ENCODE measurements at places on chromosomes 2 and 18. TPM values are rescaled to one million over a fixed set of nuclear protein-coding genes. Genes with fewer than 3 reads are reported as not detected.

Gene COL4A3
- not detected for total RNA-seq

- no peaks in the 10 kb centered on the region for H3K36me3 ChIP-seq
- no peak for DNase-seq
- no peak overlapping the region for H3K27ac ChIP-seq
Measured at GRCh38 chr2:232893834-232894233, 23.8 kb downstream of the SNORC start.

DNA sequence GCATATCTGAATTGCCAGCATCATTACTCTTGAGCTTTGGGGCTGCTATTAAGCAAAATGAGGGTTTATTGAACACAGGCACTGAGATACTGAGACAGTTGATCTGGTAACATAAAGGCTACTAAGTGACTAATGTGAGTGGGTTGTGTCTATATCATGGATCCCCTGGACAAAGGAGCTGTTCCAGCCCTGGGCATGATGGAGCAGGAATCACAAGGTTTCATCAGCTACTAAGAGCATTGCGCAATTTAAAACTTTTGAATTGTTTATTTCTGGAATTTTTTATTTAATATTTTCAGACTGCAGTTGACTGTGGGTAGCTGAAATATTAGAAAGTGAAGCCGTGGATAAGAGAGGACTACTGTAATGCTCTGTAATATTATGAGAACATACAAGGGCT lies 73.5 kb downstream of the MGAT5 start:
- H3K27ac ChIP-seq, result no peak overlapping the region
- H3K36me3 ChIP-seq, result peaks cover 30% of the 10 kb centered on the region
- no peaks in the 10 kb centered on the region for H3K27me3 ChIP-seq
- peaks cover 37% of the 10 kb centered on the region for H3K4me1 ChIP-seq
- no peak overlapping the region for H3K4me3 ChIP-seq

- no peaks in the 10 kb centered on the region for H3K27me3 ChIP-seq
- no peak overlapping the region for H3K27ac ChIP-seq
- H3K36me3 ChIP-seq, result no peaks in the 10 kb centered on the region
- DNase-seq, result no peak
- H3K4me3 ChIP-seq, result no peak overlapping the region
Measured at GRCh38 chr2:77310416-77310815, 211.8 kb downstream of the LRRTM4 start.

DNA sequence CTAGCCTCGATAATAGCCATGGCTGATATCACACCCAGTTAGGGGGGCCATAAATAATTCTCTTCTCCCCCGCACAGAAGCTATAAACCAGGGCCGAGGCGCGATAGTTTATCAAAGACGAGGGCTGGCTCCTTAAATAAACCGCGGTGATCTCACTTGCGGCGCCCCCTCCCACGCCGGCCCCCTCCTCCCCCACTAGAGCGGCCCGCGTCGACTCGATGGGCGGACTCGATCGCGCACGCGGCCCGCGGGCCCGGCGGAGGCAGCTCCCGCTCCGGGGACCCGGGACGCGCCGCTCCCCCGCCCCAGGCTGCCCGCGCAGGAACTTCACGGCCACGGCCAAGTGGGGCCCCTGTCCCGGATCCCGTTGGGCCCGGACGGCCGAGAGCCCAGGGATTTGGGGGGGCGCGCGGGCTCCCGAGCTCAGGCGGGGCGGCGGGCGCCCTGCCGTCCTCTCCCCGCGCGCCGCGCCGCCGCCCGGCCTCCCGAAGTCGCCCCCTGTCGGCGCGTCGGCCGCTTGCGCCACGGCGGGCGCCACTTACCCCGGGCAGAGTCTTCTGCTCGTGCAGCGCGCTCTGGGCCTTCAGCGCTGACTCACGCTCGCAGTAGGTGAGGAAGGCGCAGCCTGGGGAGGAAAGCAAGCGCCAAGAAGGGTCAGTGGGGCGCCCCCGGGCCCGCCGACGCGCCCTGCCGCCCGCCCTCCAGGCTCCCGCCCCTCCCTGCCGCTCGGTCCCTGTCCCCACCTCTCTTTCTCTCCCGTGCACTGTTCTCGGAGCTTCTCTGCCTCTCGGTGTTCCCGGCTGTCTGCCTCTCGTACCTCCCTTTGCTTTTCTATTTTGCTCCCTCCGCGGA lies 80.4 kb downstream of the CELF4 start:
- no peak overlapping the region for H3K4me3 ChIP-seq
- no peak overlapping the region for H3K27ac ChIP-seq
- H3K27me3 ChIP-seq, result peaks cover 59% of the 10 kb centered on the region
- DNase-seq, result peak; percentile 38

GRCh38 chr2:129428086-129428660 lies 551.3 kb upstream of the RAB6C start:
- H3K4me1 ChIP-seq, result no peaks in the 10 kb centered on the region
- peaks cover 6% of the 10 kb centered on the region for H3K27me3 ChIP-seq
- no peaks in the 10 kb centered on the region for H3K36me3 ChIP-seq
- no peak for DNase-seq

GRCh38 chr2:151568501-151568900 lies 158.8 kb downstream of the RIF1 start:
- H3K36me3 ChIP-seq, result no peaks in the 10 kb centered on the region
- no peak overlapping the region for H3K27ac ChIP-seq
- DNase-seq, result no peak
- no peak overlapping the region for H3K4me3 ChIP-seq
- no peaks in the 10 kb centered on the region for H3K27me3 ChIP-seq

DNA sequence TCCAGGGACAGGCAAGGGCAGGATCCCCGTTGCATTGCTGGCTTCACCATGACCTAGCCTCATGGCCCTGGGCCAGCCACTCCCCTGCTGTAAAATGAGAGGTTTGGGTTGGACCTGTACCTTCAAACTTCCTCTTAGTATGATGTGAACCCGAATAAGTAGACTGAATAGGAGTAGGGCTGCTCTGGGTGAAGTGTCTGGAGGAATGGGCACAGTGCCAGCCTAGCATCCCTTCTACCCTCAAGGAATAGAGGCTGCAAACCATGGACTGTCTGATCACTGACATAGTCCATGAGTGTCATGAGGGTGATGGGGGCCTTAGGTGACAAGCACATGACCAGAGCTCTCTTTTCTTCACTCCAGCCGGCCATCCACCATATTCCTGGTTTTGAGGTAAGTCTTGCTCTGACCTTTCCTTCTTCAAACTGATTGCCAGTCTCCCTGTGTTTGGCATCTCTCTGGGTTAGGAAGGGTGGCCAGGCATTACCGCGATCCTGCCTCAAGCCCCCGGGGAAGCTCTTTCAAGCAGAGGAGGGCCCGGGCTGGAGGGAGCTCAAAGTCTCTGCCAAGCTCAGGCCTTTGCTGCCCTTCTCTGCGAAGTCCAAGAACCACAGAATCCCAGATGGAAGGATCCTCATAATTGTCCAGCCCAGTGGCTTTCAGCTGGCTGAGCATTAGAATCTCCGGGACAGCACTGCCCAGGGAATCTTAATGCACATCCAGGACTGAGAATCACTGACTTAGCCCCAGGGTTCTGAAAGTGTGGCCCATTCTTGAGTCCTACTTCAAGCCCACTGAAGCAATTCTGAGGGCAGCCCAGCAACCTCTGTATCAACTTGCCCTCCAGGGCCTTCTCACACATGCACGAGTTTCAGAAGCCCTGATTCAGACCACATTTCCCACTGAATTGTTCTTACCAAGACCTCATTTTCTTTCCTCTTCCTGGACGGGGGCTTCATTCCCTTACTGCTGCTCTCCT lies 148.1 kb downstream of the DYSF start:
- no peak overlapping the region for H3K27ac ChIP-seq
- no peaks in the 10 kb centered on the region for H3K36me3 ChIP-seq
- H3K27me3 ChIP-seq, result peaks cover 9% of the 10 kb centered on the region
- H3K4me3 ChIP-seq, result no peak overlapping the region
- peaks cover 10% of the 10 kb centered on the region for H3K4me1 ChIP-seq
- DNase-seq, result no peak

GRCh38 chr2:28395334-28396061 lies 2.8 kb downstream of the FOSL2 start:
- peaks cover 34% of the 10 kb centered on the region for H3K4me1 ChIP-seq
- peaks cover 33% of the 10 kb centered on the region for H3K36me3 ChIP-seq
- H3K27ac ChIP-seq, result no peak overlapping the region
- H3K4me3 ChIP-seq, result no peak overlapping the region

DNA sequence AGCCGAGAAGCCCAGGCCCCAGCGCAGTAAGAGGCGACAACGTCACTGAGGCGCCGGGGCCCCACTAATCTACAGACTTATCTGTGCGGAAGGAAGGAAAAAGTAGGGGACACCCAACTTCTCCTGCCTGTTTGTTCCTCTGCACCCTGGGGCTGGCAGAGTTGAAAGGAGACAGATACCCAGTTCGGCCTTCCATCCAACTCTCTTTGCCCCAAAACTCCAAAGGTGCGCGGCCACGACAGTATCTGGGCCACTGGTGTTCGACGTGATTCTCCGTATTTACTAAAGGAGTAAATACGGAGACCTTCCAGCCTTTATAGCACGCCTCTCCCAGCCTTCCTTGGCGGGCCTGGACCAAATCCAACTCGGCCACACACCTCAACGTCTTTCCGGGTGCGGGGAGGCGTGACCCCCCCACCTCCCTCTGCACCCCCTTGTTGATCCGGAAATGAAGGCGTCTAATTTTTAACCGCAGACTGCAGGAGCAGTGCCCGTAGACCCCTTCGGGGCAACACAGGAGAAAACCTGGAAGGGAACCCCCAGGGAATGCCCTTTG lies 1.6 kb downstream of the SMAD7 start:
- H3K4me3 ChIP-seq, result peak overlapping the region; percentile 99
- peak overlapping the region; percentile 86 for H3K27ac ChIP-seq
- peaks cover 47% of the 10 kb centered on the region for H3K36me3 ChIP-seq
- H3K4me1 ChIP-seq, result peaks cover 40% of the 10 kb centered on the region

DNA sequence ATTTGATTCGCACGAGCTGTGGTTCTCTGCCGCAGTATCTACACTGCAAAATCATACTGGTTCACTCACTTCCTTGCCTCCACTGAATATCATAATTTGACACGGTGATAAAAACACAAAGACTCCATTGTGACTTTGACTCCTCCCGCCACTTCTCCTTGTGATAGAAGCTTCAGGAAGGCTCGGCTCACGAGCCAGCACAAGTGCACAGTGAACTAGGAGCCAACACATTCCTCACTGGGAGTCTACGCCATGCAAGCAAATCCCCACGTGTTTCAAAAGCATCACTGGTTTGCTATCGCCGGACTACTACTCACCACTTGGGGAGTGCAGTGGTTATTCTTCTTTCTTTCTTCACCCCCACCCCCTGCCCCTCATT lies 293.3 kb upstream of the PARD3B start:
- no peak overlapping the region for H3K27ac ChIP-seq
- no peak overlapping the region for H3K4me3 ChIP-seq
- peaks cover 2% of the 10 kb centered on the region for H3K4me1 ChIP-seq
- H3K36me3 ChIP-seq, result no peaks in the 10 kb centered on the region

DNA sequence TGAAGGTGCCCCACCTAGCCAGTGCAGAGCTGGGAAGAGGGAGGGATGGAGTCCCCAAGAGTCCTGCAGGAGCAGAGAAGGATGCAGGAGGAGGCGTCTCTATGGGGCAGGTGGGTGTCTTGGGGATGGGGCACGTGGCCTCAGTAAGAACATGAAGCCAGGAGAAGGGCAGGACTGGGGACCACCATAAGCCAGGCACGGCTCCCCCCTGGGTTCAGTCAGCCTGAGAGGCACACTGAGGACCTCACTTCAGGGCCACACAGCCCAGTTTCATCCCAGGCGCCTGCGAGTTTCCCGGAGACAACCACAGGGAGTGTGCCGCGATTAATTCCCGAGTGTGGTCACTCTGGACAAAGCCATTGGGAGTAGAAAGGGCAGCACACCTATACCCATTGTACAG lies 120.3 kb downstream of the GYPC start:
- no peaks in the 10 kb centered on the region for H3K36me3 ChIP-seq
- peaks cover 15% of the 10 kb centered on the region for H3K4me1 ChIP-seq
- no peak for DNase-seq
- H3K4me3 ChIP-seq, result peak overlapping the region; percentile 66

- no peaks in the 10 kb centered on the region for H3K36me3 ChIP-seq
- H3K27me3 ChIP-seq, result no peaks in the 10 kb centered on the region
- peak overlapping the region; percentile 75 for H3K27ac ChIP-seq
- H3K4me1 ChIP-seq, result peaks cover 44% of the 10 kb centered on the region
- peak; percentile 69 for DNase-seq
- peak overlapping the region; percentile 73 for H3K4me3 ChIP-seq
Measured at GRCh38 chr2:127640082-127641072, 5.6 kb upstream of the GPR17 start.

DNA sequence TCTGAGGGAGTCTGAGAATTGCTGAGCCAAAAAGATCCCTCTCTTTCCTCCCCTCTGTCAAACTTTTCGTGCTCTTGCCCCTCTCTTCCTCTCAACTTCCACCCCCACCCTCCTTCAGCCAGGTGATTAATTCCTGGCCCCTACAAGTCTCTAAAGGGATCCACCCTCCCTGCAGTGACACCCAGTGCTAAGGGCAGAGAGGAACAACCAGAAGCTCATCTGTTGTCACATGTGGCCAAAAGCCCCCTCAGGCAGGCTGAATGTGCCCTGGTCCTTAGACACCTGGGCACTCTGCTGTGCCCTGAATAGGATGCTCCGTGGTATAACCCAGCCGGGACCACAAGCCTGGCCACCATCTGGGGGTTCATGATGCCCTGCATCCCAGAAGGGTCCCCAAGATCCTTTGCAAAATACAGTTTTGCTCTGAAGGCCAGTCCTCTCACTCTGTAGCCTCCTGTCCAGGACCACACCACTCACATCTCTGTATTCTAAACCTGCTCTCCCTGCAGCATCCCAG lies 234.4 kb downstream of the BCL11A start:
- H3K4me1 ChIP-seq, result no peaks in the 10 kb centered on the region
- H3K27ac ChIP-seq, result no peak overlapping the region
- no peaks in the 10 kb centered on the region for H3K27me3 ChIP-seq

DNA sequence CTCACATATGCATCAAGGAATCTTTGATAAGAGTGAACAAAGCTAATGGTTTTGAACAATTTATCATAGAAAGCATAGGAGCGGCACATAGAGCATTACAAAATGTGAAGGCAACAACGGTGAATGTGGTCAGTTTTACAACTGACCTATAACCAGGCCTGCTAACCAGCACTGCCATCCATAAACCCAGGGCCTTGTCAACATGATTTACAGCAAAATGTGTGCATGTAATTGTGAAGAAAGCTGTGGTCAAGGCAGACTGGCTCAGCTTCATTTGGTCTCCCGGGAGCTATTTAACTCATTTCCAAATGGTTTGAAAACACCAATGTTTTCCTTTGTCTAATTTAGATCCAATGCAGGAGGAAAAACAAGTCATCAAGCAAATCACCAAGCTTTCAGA lies 119.8 kb downstream of the DHRS9 start:
- DNase-seq, result no peak
- no peak overlapping the region for H3K4me3 ChIP-seq
- no peaks in the 10 kb centered on the region for H3K4me1 ChIP-seq
- no peaks in the 10 kb centered on the region for H3K36me3 ChIP-seq
- H3K27ac ChIP-seq, result no peak overlapping the region

- no peaks in the 10 kb centered on the region for H3K36me3 ChIP-seq
- peak overlapping the region; percentile 34 for H3K4me3 ChIP-seq
- H3K27me3 ChIP-seq, result peaks cover 48% of the 10 kb centered on the region
- peaks cover 6% of the 10 kb centered on the region for H3K4me1 ChIP-seq
- no peak overlapping the region for H3K27ac ChIP-seq
- peak; percentile 67 for DNase-seq
Measured at GRCh38 chr2:232418466-232419244, 12.0 kb downstream of the ALPG start.

GRCh38 chr18:57439985-57440330 lies 4.8 kb downstream of the ONECUT2 start:
- peaks cover 78% of the 10 kb centered on the region for H3K27me3 ChIP-seq
- H3K4me3 ChIP-seq, result no peak overlapping the region
- H3K4me1 ChIP-seq, result peaks cover 40% of the 10 kb centered on the region
- H3K27ac ChIP-seq, result no peak overlapping the region
- peaks cover 4% of the 10 kb centered on the region for H3K36me3 ChIP-seq
- no peak for DNase-seq
